ENCODE measurements at places on chromosomes 12 and 14. TPM values are rescaled to one million over a fixed set of nuclear protein-coding genes. Genes with fewer than 3 reads are reported as not detected.

GRCh38 chr12:80017261-80017870 lies 82.0 kb upstream of the OTOGL start:
- no peak for DNase-seq
- H3K36me3 ChIP-seq: no peaks in the 10 kb centered on the region
- no peaks in the 10 kb centered on the region for H3K4me1 ChIP-seq
- no peak overlapping the region for H3K27ac ChIP-seq

ZC2HC1C gene
- total RNA-seq: 0.53 TPM

RNFT2 gene
- total RNA-seq: 0.60 TPM

DNA sequence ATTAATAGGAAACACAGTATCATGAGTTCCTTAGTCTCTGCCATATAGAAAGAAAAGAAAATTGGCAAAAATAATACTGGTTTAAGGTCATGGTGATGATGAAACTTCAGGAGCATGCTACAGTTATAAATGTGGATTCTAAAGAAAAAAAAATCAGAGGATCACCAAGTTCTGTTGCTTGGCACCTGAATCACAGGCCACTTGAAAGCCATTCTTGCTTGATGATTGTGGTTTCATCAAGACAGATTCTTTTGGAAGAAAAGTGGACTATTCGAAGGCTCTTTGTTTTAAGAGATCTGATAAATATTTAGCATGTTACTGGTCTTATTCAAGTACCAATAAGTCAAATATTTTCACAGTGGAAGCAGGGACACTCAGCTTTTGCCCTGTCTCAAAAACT lies 148.9 kb downstream of the SAMD4A start:
- H3K27ac ChIP-seq: no peak overlapping the region
- no peak for DNase-seq
- H3K27me3 ChIP-seq: no peaks in the 10 kb centered on the region
- no peak overlapping the region for H3K4me3 ChIP-seq
- H3K36me3 ChIP-seq: no peaks in the 10 kb centered on the region

GRCh38 chr12:66776974-66777373 lies 98.1 kb upstream of the GRIP1 start:
- no peaks in the 10 kb centered on the region for H3K4me1 ChIP-seq
- H3K36me3 ChIP-seq: no peaks in the 10 kb centered on the region
- H3K27me3 ChIP-seq: no peaks in the 10 kb centered on the region
- no peak overlapping the region for H3K27ac ChIP-seq
- H3K4me3 ChIP-seq: no peak overlapping the region

APOF gene
- total RNA-seq: not detected
